ENCODE measurements at places on chromosomes 2 and 18. TPM values are rescaled to one million over a fixed set of nuclear protein-coding genes. Genes with fewer than 3 reads are reported as not detected.

The PLGLB1 gene
- total RNA-seq, result 12.5 TPM

The SLC4A1AP gene
- total RNA-seq, result 29.7 TPM

The ADGRF3 gene
- total RNA-seq, result not detected

The SOWAHC gene
- total RNA-seq, result 23.0 TPM

The PDE1A gene
- 6.2 TPM for total RNA-seq

The ANKRD29 gene
- 9.2 TPM for total RNA-seq

The NEDD4L gene
- 55.3 TPM for total RNA-seq

DNA sequence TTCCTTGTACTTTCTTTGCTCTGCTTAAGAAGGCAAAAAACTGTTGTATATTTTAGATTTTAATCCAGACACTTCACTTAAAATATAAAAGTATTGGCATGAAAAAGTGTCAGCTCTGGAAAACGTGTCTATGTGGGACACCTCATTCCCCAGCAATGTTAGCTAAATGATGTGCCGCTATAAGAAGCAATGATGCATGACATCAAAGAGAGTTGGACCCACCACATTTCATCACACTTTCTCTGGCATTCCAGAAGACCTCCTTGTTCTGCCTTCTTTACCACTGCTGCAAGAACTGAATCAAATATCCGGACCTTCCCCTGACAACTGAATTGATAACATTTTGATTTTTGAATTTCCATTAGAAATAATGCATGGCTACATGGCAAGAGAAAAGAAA is 242.4 kb upstream of the TANK start:
- no peak for DNase-seq

GRCh38 chr2:210224591-210224940 is 681 bp downstream of the ACADL start:
- no peak for DNase-seq

- DNase-seq, result no peak
These were observed 307.3 kb upstream of the CHAC2 start for GRCh38 chr2:53460347-53460746.

DNA sequence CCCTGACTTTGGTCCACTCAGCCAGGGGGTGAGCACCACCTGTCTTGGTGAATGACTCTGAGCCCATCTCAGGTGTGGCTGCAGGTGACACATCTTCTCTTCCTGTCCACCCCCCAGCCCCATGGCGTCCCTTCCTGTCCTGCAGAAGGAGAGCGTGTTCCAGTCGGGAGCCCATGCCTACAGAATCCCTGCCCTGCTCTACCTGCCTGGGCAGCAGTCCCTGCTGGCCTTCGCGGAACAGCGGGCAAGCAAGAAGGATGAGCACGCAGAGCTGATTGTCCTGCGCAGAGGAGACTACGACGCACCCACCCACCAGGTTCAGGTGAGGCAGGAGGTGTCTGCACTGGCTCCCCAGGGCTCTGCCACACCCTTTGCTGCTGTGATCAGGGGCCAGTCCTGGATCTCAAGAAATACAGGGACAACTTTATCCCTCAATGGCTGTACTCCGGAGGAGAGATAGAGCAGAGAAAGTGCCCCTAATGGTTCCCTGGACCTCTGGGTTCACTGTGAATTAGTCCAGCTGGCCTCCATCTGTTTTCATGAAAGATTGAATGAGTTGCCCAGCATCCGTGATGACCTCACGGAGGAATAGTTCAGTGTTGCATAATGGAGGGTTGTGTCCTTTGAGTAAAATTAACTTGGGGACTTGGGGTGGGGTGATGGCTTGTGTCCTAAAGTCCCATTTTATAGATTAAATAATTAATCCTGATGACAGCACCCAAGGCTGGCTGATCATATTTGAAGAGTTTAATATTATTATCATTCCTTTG is at the start of gene NEU2:
NEU2 (plus strand) TSS at position 122 of the 770 bp plus-strand sequence; CDS start at position 122, 0 bp downstream.
- DNase-seq, result no peak

DNA sequence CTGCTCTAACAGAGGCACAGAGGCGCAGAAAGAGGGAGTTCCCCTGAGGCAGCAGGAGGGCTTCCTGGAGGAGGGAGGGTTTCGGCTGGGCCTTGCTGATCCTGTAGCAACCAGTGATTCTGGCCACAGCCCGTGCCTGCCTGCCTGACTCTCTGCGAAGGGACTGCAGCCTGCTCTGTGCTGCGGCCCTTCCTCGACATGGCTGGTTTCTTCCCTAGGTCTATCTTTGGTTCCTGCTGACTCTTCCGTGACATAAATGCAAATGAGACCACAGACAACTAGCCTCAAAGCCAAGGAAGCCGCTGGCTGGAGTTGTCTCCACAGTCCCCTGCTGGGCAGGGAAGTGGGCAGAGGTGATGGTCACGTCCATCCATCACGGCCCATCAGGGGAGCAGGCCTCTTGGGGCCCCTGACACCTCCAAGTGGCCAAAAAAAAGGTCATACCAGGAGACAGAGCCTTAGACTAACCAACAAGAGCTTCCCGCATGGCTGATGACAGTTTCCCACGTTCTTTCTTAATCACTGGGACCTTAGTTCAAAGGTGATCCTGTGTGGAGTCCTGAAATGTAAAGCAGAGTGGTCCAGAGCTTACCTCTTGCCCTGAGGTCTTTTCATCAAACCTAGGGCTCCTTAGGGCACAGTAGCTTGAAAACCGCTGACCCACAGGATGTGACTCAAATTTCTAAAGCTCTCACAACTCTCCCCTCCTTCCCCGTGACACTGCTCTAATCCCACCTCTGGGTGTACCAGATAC is 55.3 kb downstream of the HS1BP3 start:
- no peak for DNase-seq

GRCh38 chr2:67802291-67802690 is 260.5 kb downstream of the C1D start:
- DNase-seq, result no peak

DNA sequence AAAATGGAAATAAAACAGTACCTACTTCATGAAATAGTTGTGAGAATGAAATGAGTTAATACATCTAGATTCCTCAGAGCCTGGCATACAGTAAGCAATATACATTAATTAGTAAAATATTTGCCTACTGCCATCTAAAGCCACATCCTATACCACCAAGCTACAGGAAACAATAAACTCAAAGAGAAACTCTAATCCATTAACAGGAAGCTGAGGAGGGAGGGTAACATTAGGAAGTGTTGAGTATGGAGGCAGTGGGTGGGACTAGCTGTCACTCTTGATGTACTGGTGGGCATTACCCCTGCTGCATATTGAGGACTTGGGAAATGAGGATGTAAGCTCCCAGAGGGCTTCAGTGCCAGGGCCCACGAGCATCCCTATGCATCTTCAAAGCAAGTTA is 396.5 kb downstream of the TNS1 start:
- no peak for DNase-seq

DNA sequence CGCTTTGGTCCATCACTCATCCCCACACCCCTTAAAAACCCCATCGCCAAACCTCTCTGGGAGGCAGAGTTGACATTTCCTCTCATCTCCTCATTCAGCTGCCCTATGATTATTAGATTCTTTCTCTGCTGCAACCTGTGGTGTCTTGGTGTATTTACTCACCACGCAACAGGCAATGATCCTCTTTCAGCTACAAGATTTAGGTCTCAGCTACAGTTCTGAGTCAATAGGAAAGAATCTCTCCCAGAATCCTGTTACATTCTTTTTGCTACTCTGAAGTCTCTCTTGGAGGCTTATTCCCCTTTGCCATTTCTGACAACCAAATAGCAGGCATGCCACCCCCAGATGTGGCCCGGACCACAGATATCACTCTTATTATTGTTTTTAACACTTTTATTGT is 468.3 kb upstream of the GYPC start:
- DNase-seq, result no peak

DNA sequence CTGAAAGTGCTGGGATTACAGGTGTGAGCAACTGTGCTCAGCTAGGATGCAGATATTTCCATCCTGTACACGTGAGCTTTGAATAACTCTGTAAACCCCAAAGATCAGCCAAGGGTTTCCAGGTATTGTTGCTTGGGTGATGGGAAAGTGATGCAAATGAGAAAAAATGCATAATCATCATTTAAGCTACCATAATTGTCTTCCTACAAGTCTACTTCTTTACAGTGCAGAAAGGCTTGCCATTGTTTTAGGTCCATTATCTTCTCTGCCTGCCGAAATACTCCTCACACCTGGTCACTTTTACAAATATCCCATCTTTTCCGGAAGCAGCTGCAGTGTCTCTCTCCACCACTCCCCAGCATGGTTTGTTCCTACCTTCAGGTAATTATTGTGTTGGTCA is 259.8 kb upstream of the CCDC68 start:
- no peak for DNase-seq

- DNase-seq, result no peak
These were observed 66.1 kb downstream of the NPAS2 start for GRCh38 chr2:100886085-100886484.

GRCh38 chr2:241702155-241703031 is 554 bp downstream of the ING5 start:
- peak; percentile 92 for DNase-seq

- no peak for DNase-seq
These were observed 207.7 kb downstream of the CDH2 start for GRCh38 chr18:27969206-27969605.

- DNase-seq, result peak; percentile 30
These were observed 25.4 kb downstream of the HPCAL1 start for GRCh38 chr2:10327896-10328669.

DNA sequence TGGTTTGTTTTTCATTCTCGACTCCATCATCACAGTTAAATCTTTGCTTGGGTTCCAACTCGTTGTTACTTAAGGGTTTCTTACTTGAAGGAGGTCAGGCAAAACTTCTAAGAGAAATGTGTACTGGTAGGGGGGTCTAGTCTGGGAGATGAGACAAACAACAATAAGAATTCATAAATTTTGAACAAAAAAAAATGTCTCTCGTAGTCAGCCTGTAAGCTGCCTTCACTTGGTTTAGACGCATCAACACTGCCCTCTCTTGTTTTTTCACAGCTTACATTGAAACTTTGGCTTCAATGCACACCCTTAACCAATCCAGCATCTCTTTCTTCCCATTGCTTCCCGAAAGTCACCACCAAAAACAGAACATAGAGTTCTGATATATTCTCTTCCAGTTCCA is 576.4 kb upstream of the PIK3C3 start:
- DNase-seq, result peak; percentile 55

GRCh38 chr2:172103471-172104272 is 972 bp upstream of the DLX2 start:
- DNase-seq, result peak; percentile 93

DNA sequence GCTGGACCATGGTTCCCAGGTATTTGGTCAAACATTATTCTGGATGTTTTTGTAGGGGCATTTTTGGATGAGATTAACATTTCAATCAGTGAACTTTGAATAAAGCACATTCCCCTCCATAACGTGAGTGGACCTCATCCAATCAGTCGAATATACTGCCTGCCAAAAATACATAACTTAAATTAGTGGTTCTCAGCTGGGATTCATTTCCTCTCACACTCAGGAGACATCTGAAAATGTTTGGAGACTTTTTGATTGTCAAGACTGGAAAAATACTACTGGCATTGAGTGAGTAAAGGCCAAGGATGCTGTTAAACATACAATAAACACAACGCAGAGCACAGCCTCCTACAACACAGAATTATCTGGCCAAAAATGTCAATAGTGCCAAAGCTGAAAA is 198.2 kb downstream of the MYO1B start:
- peak; percentile 35 for DNase-seq

DNA sequence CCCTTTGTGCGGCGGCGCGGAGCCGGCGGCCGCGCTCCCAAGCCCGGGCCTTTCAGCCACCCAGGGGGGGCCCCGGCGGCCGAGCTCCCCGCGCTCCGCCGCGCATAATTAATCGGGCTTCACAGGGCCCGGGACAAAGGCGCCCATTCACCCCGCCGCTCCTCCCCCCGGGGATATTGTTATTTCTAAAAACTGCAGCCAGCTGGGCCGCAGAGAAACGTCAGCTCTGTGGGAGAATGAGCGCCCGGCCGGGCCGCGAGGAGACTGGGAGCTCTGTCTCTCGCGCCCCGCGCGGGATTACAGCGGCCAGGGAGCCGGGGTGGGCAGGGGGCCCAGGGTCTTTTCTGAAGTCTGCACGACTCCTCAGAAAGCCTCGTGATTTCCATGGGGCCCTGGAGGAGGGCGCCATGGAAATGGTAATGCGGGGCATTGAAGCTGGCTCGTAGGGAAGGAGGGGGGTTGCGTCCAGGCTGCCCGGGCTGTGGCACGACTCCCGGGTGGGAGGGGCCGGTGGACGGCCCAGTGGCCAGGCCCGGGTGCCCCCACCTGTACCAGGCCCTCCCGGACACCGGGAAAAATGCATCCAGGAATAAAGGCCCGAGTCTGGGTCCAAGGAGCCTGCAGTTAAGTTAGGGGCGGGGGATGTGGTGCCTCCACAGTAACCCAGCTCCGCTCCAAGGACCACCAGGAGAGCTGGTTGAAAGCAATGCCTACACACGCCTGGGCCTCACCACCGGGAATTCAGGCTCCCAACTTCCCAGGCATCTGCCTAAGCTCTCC is 125.3 kb downstream of the ZFP36L2 start:
- DNase-seq, result peak; percentile 82

- DNase-seq, result no peak
These were observed 16.5 kb upstream of the FAHD2A start for GRCh38 chr2:95386031-95386430.

DNA sequence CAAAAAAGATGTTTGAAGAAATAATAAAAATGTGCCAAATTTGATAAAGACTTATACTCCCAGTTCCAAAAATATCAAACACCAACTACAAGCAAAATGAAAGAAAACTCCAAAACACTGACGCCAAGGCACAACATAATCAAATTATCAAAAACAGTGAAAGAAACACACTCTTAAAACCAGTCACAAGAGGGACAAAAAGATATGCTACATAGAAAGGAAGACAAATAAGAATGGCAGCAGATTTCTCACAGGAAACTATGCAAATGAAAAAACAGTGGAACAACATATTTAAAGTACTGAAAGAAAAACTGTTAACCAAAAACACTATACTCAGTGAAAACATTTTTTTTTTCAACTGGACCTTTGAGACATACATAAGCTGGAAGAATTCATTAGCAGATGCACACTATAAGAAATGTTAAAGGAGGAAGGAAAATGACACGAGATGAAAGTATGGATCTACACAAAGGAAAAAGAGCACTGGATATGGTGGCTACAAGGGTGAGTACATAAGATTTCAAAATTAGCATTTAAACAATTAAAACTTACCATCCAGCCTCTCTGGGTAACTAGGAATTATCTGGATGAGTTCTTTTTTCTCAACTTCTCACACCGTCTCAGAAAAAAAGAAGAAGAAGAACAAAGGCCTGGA is 94.0 kb upstream of the ACVR1C start:
- DNase-seq, result no peak

DNA sequence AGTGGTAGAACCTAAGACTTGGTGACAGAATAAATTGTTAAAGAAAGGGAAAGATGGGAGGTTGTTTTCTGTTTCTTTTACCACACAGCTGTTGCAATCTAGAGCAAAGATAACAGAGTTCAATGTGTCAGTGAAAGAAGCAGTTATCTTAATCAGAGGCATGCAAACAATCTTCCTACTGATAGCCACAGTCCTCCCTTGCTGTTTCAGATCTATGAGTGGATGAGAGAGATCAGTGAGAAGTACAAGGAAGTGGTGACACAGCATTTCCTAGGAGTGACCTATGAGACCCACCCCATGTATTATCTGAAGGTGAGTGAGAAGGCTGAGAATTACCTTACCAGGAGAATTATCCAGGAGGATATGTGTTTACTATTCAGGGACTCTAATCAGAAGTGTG is 15.9 kb downstream of the CPO start:
- no peak for DNase-seq
